Inflammatory macrophage treated with lipopolysaccharide for 4 hours (primary cell): ENCODE measurements at places on chromosomes 11 and 22.
A peak's percentile ranks its signal among the peaks of the same experiment; 100 is the strongest.

GRCh38 chr11:74370123-74370522 is 28.1 kb downstream of the PGM2L1 start:
- DNase-seq = no peak

GRCh38 chr22:46678785-46679700 is 58.9 kb downstream of the GRAMD4 start:
- no peak for DNase-seq

GRCh38 chr11:66589996-66590675 is 2.7 kb downstream of the CCDC87 start:
- no peak for DNase-seq

DNA sequence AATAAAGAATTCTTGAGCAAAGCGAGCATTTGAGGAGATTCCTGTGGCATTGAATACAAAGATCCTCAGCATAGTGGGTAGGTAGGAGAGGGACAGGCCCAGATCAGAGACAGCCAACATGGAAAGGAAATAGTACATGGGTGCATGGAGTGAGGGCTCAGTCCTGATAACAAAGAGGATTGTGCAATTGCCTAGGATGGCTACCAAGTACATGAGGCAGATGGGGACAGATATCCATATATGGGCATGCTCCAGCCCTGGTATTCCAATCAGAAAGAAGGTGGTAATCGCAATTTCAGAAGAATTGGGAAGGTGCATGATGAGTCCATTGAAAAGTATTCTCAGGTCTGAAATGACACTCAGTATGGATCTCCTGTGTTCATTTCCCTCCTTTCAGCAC is 8.6 kb downstream of the OR51T1 start:
- no peak for DNase-seq

DNA sequence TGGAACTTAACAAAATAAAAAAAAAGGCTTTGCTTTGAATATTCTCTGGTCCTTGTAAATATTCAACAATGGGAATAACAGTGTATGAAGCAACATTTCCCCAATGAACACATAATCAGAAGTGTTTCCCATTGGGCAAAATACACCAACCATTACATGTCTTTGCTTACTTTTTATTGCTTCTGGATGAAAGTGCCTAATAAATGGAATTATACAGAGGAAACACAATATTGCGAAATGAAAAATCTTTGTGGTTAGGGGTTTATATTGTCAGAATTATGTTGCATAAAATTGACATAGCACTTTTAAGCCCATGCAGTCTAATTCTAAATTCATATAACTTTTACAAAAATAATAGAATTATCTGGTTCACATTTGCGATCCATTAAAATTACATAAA is 386.4 kb downstream of the DCDC1 start:
- DNase-seq = no peak

DNA sequence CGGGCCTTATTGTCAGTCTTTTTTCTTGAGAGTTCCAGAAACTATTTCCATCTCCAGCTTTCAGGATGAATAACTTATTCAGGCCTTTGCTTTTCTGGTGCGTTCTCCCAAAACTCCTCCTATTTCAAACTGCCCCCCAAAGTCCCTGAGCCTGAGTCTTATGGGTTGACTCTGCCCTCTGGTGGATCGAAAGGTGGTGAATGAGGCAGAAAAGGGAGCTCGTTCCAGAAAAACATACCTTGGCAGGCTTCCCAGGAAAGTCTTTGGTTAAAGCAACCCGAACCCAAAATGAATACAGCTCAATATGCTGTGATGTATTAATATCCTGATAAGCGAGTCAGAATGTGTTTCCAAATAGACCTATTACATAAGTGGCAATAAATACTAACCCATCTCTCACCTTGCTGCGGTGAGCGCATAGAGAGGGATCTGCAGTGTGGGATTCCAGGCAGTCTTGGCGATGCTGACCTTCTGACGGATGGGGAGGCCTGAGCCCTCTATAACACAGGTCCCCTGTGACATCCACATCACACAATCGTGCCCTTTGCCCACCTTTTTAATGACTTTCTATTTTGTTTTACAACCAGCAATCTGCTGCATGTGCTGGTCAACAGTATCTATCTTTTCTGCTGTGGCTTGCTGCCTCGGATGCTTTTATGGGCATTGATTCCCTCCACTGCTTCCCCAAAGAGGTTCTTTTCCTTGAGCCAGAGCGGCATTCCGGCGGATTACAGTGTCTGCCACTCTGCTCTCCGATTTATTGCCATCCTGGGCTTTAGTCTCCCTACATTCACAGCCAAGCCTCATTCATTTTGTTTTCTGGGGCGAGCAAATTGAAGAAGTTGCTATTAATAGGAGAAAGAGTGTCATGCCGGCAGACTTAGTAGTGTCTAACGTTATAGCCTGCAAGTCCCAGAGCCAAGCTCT is 756.8 kb downstream of the NTM start:
- peak; percentile 11 for DNase-seq

GRCh38 chr11:8075119-8075726 is 5.8 kb upstream of the TUB start:
- DNase-seq = no peak

DNA sequence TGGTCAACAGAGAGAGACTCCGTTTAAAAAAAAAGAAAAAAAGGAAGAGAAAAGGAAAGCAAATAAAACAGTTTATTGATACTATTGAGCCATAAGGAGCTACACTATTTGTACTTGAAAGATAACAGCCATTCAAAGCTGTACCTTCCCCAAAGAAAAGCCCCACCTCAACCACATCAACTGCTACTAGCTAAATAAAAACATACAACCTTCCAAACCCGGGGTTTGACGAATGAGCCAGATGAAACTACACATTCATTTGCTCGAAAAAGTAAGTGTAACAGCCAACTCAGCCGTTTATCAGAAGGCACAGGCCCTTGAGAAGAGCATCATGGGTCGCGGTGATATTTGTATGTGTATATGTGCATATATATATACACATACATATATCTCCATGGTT is 78.4 kb downstream of the SIK3 start:
- no peak for DNase-seq

DNA sequence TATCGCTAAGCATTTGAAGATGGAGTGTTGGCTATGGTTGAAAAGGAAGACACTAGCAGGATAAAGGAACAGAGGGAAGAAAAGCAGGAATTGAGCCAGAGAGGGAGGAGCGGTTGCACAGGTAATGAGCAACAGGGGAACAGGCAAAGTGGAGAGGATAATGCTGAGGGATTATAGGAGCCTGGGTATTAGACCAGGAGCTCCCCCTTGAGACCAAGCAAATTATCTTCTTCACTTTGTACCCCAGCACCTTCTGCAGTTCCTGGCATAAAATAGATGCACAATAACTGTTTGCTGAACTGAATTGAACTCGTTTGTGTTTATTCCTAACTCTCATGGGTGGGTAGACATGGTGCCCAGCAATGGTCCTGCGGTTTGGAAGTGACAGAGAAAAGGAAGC is 54.6 kb upstream of the OR5P2 start:
- DNase-seq = no peak
